ENCODE measurements at places on chromosomes 7 and 10.

- DNase-seq: no peak
Measured at GRCh38 chr10:118971876-118972275, 57.6 kb upstream of the NANOS1 start.

DNA sequence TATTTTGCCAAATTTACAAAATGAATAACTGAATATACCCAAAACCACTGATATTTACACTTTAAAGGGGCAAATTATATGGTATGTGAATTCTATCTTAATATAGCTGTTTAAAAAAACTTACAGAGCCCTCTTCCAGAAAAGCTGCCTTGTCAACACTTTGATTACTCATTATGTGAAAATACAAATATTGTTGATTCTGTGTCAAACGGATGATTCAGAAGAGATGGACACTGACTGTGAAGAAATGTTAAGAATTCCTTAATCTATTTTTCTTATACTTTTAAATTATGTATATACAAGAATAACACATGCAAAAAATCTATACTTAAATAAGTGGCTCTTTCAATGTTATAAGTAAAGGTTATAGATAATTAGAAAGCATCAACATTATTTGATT is 41.5 kb downstream of the SMURF1 start:
- peak; percentile 18 for DNase-seq

GRCh38 chr10:13271552-13272163 is 28.2 kb downstream of the PHYH start:
- no peak for DNase-seq

DNA sequence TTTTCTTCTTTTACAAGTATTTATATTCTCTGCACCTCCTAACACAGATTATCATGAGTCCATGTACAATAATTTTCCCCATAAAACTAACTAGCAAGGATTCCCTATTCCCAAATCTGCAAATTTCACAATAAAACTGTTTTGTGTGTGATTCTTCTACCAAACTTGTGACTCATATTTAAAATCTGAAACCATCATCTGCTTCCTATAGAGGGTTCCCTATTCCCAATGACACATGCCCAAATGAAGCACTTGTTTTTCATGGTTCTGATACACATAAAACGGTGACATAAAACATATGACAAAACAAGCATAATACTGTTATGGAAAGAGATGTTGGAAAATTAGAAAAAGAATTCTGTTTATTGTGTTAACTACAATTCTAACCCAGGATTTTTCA is 657.6 kb downstream of the PARD3 start:
- no peak for DNase-seq

- no peak for DNase-seq
Measured at GRCh38 chr7:103560136-103560535, 114.1 kb upstream of the SLC26A5 start.

GRCh38 chr10:16854623-16855022 is 37.4 kb upstream of the RSU1 start:
- DNase-seq: peak; percentile 59

GRCh38 chr7:85025312-85025756 is 161.5 kb downstream of the SEMA3D start:
- no peak for DNase-seq

- DNase-seq: no peak
Measured at GRCh38 chr7:27297356-27297755, 54.8 kb downstream of the EVX1 start.

GRCh38 chr7:105682341-105683060 is 101.2 kb upstream of the EFCAB10 start:
- no peak for DNase-seq

- DNase-seq: no peak
Measured at GRCh38 chr10:71087622-71088021, 124.7 kb upstream of the UNC5B start.

GRCh38 chr10:127578259-127578960 is 29.3 kb downstream of the NPS start:
- DNase-seq: no peak

DNA sequence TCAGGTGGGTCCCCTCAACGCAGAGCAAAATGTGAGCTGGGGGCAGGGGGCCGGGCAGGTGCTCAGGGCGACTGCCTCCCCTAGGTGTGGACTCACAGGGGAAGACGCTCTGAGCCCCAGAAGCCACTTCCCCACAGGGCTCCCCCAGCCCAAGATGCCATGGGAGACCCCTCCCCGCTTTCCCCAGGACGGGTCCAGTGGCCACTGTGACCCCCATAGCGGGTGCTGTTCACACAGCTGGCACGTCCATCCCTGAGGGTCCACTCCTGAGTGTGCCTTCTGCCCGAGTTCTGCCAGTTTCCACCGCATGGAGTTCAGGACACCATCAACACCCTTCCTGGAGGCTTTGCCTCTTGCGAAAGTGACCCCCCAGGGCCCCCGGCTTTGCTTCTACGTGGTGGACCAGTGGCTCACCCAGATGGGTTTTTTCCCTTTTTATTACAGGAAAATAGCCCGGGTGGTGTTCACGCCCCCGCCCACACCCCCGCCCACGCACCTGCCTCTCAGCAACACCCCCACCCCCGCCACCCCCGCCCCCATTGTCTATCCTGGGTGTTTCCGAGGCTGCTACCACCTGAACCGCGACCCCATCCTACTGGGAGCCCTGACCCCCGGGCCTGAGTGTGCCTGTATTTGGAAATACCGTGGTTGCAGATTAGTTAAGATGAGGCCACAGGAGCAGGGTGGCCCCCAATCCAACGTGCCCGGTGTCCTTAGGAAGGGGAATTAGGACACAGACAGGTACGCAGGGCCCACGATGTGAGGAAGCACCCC is 32.0 kb downstream of the ADAP1 start:
- no peak for DNase-seq

All from RKO (cell line).